HT-29 (cell line): ENCODE measurements at places on chromosomes 2 and 18. TPM values are rescaled to one million over a fixed set of nuclear protein-coding genes. Genes with fewer than 3 reads are reported as not detected.

GRCh38 chr2:55148269-55148668 is 83.8 kb downstream of the CLHC1 start:
- no peak for DNase-seq

GRCh38 chr2:62844311-62845090 is 139.0 kb downstream of the EHBP1 start:
- no peak for DNase-seq

- DNase-seq: peak; percentile 70
Observed at GRCh38 chr18:58541789-58542425, 87.0 kb downstream of the ALPK2 start.

Gene POU3F3
- total RNA-seq: not detected in 2 replicates

Gene RGPD3
- 0.03 TPM in 1 of 2 replicates, not detected in the other for total RNA-seq

DNA sequence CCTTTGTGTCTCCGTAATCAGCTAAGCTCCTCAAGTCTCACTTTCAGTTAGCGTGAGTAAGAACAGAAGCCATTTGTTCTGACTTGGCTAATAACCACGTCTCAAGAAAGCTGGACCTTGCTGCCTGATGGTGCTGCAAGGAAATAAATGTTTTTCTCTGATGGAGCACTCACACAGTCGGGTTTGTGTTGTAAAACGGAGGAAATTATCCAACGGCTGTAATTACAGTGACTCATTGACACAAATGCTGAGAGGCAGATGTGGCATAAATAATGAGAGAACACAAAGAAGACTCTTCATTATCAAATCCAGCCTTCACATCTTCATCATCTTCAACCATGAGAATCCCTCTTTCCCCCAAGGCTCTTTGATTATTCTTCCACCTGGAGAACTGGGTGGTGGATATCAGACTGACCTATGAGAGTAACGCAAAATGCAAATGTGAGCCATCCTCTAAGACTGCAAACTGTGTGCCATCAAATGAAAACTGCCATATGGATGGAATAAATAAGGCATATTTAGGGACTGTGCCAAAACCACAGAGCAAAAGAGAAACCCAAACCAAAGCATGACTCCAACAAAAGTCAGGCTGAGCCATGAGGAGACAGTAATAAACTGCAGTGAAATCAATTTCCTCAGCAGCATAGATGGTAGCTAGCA is 252.6 kb downstream of the RND3 start:
- no peak for DNase-seq

GRCh38 chr2:120262761-120263428 is 10.2 kb downstream of the RALB start:
- no peak for DNase-seq

- DNase-seq: no peak
Observed at GRCh38 chr18:48392268-48392667, 16.9 kb downstream of the ZBTB7C start.

- DNase-seq: no peak
Observed at GRCh38 chr18:9426753-9427152, 48.6 kb upstream of the RALBP1 start.

GRCh38 chr2:232489516-232490220 is 2.0 kb upstream of the ECEL1 start:
- DNase-seq: no peak

- no peak for DNase-seq
Observed at GRCh38 chr18:5419601-5420000, 124.1 kb upstream of the ZBTB14 start.

DNA sequence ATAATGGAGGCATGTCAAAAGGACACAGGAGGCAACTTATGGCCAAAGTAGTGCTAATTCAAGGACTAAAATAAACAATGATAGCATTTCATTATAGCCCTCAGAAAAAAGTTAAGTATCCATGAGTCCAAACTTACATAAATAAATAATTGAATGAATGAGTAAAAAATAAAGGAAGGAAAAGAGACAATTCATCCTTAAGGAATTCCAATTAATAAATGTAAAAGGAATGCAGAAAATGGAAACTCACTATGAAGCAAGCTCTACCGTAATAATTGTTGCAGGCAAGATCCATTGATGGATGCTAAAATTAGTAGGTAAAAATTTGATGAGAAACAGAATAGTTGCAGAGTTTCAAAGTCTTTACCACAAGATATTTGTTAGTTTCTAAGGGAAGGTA is 88.2 kb upstream of the RAPGEF4 start:
- no peak for DNase-seq

DNA sequence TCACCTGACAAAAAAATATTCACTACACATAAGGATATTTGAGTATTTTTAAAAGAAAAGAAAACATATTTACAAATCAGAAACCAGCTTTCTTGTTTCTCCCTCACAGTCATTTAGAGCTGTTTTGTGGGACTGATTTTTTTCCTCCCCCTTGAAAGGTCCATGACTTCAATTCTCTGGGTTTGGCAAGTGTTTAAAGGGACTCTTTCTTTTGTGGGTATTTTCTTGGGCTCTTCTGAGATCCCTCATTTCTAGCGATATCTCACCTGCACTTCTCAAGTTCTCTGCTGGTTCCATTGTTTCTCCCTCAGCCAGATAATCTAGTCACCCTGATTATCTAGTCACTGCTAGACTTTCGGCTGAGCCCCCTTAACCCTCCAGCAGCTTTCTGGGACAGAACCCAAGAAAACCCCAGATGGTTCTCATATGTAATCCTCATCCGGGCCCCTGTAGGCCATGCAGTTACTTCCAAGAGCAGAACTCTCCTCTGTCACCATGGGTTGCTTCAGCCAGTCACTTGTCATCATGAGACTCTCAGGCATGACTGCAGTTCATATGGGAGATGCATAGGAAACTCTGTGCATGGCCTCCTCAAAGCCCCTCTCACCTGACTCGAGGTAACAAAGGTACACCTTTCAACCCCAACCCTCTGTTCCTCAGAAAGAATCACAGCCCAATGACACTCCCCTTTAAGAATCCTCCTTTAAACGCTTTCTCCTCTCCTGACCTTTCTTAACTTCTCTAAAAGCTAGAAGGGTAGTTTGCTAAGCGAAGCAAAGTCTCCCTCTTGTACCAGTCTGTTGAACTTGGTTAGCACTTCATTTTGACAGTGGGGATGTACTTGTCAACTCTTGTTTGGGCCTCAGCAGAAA is 36.7 kb upstream of the ITGA4 start:
- DNase-seq: no peak

- no peak for DNase-seq
Observed at GRCh38 chr2:18690342-18690741, 101.0 kb upstream of the NT5C1B start.

DNA sequence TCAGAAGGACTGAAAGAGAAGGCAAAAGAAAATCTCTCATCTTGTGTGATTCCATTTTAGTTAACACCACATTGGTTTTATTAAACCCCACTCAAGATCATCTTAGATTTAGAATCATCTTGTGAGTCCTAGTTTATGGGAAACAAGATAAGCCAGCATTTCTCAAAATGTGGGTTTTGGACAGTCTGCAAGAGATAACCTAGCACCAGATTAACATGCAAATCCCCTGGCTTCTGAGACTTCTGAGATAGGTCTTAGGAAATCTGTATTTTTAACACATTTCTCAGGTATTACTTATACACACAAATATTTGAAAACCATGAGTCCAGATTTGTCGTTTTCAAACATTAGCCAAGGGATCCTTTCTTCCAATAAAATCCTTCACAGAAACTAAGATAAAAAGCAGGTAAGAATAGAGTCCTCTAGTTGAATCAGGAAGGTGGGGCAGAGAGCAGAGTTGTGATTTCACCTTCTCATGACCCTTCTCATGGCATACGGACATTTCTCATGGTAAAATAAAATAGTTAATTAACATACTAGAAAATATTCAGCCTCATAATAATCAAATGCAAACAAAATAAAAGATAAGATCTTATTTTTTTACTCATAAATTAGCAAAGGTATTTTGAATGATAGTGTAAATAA is 287.2 kb upstream of the FN1 start:
- no peak for DNase-seq

DNA sequence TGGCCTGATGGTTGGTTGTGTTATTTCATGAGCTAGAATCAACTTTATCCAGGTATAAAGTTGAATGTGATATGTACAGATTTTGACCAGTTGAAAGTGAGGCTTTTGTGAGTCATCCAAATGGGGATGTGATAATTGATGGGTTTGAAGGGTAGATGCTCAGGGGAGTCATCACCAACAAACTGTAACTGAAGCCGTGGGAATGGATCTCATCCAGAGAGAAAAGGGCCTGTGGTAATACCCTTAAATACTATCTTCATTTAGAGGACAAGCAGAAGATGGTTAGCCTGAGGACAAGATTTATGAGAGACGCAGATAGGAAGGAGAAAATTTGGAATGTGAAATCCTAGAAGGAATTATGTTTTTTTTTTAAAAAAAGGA is 90.5 kb upstream of the MYO3B start:
- no peak for DNase-seq

- DNase-seq: no peak
Observed at GRCh38 chr2:102107741-102108070, 34.8 kb upstream of the IL1R1 start.

GRCh38 chr2:236171680-236172254 is 3.6 kb upstream of the GBX2 start:
- no peak for DNase-seq

Gene ARMC9
- total RNA-seq: 26.2 and 29.7 TPM in 2 replicates

- DNase-seq: no peak
Observed at GRCh38 chr2:22501851-22502250, 883.1 kb upstream of the KLHL29 start.

Gene TSPYL6
- 0.13 TPM in 1 of 2 replicates, not detected in the other for total RNA-seq

Gene HOXD1
- not detected in 2 replicates for total RNA-seq

GRCh38 chr2:6641956-6642355 is 223.8 kb downstream of the CMPK2 start:
- no peak for DNase-seq

DNA sequence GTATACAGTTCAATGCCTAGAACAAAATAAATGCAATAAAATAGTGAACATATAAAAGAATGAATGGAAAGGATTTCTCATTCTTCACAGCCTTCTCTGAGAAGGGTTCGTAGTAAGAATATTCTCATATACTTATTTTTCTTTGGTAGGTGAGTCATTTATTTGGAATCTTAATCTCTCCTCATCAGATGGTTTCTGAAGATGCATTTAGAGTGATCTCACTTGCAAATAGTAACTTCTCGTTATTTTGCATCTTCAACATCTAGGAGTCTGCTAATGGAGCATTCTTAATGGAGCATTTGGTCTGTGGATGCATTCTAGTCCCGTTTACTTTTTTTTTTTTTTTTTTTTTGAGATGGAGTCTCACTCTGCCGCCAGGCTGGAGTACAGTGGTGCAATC is 3.9 kb downstream of the UBXN4 start:
- DNase-seq: no peak

- no peak for DNase-seq
Observed at GRCh38 chr18:58455314-58456188, 173.3 kb downstream of the ALPK2 start.

GRCh38 chr2:55175254-55176093 is 56.6 kb downstream of the CLHC1 start:
- DNase-seq: peak; percentile 57

Gene TXNDC2
- not detected in 2 replicates for total RNA-seq

- no peak for DNase-seq
Observed at GRCh38 chr2:178498137-178498536, 17.9 kb downstream of the PLEKHA3 start.

Gene PFN4
- total RNA-seq: not detected in 2 replicates

DNA sequence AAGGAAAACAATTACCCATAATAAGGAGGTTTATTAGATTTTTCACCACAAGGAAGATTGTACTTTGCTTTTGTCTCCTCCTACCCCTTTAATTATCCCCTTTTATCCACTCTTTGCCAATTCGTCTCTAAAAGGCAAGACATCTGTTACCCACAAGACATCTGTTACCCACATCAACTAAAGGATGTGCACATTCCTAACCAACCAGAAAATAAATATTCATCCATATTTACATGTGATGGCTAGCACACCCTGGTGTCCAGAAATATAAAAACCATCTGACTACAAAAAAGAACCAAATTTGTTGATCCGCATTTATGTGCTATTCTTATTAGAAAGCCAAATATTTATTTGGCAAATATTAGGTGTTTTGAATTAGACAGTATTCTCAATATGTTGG is 35.7 kb downstream of the ACVR1C start:
- peak; percentile 21 for DNase-seq

DNA sequence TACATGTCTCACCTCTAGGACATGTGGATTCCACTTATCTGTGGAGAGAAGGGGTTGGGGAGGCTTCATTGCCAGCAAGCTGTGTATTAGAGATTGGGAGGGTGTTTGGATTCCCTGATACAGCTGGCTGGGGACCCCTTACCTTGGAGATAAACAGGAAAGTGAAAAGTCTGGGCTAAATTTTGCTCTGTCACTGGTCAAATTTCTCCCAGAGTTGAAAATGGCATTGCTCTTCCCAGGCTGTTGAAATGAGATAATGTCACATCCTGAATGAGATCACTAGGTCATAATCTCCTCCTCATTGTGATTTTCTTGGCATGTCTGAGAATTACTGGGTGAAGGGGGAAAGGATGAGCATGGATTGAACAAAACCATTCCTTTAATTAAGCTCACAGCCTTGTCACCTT is 265.0 kb upstream of the PARD3B start:
- DNase-seq: no peak

DNA sequence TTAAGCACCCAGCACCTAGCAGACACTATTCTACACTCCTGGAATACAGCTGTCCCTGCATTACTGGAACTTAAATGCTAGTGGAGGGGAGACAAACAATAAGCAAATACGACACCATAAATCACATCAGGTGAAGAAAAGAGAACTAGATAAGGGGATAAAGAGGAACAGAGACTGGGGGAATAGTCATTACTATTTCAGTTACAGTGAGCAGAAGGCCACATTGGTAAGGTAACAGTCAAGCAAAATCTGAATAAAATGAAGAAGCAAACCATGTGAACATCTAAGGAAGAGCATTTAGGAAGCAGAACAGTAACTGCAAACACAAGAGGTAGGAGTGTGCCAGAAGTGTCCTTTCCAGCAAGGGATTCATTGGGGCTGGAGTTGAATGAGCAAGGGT is 77.0 kb upstream of the PTPRM start:
- DNase-seq: no peak

Gene MDH1B
- 0.44 TPM in 1 of 2 replicates, not detected in the other for total RNA-seq

- DNase-seq: no peak
Observed at GRCh38 chr18:44424645-44425035, 256.0 kb upstream of the SETBP1 start.

GRCh38 chr2:51256736-51257135 is 224.8 kb upstream of the NRXN1 start:
- DNase-seq: no peak

GRCh38 chr2:238938003-238938400 is 90.1 kb downstream of the TWIST2 start:
- DNase-seq: no peak

GRCh38 chr18:50268022-50268747 is 1.9 kb upstream of the CFAP53 start:
- DNase-seq: no peak

- DNase-seq: no peak
Observed at GRCh38 chr2:168500516-168500915, 44.4 kb downstream of the CERS6 start.

DNA sequence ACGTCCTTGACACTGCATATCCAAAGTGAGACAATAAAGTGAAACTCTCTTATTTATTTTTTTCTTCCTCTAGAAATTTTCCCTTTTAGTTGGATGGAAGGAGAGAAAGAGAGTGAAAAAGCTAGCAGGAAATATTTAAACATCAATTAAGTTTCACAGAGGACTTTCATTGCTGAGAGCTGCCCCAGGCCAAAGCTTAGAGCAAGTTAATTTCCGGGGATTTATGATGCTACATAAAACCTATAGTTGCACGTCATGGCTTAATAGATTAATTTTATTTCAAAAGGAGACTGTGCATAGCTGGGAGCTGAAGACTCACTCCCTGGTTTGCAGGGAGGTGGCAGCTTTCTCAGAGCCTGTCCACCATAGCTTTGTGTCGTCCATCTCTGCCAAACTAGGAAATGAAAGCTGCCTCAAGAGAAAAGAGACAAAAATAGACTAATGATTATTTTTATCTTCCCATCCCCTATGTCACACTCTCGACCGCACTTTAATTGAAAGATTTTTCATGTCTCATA is 323.3 kb upstream of the RAB6C start:
- no peak for DNase-seq
